Hindlimb muscle (tissue), 1 donor: ENCODE measurements at places on chromosomes 6 and 20.

DNA sequence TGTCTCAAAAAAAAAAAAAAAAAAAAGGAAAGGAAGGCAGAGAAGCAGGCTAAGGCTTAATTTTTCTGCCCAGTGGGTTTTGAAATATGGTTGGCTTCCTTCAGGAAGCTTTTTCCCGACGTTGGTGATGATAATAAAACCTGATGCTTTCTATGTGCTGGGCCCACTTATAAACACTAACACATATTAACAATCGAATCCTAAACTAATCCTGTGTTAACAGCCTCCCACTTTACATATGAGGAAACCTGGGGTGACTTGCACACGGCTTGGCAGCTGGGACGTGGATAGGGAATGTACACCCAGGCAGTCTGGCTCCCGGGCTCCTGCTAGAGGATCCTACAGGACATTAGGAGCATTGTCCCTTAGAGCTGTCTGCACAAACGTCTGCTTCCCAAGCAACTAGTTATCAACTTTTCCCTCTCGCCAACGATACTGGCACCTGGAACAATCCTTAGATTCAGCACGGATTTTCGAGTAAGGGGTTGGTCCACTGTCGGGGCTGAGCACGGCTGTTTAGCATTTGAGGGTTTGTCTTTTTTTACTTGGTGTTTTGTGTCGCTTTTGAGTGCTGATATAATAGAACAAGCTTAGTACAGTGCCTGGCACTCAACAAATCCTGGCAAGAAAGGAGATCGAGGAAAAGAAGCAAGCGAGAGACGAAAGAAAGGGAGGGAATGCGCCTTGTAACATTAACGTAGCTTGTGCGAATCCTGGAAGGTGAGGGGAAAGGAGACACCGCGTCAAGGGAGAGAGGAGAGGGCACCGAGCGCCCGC lies 622 bp upstream of the KIZ start:
- no peak for DNase-seq

- DNase-seq: no peak
Observed at GRCh38 chr6:5752391-5752680, 254.4 kb downstream of the NRN1 start.

- no peak for DNase-seq
Observed at GRCh38 chr6:100891079-100891478, 9.9 kb upstream of the ASCC3 start.

DNA sequence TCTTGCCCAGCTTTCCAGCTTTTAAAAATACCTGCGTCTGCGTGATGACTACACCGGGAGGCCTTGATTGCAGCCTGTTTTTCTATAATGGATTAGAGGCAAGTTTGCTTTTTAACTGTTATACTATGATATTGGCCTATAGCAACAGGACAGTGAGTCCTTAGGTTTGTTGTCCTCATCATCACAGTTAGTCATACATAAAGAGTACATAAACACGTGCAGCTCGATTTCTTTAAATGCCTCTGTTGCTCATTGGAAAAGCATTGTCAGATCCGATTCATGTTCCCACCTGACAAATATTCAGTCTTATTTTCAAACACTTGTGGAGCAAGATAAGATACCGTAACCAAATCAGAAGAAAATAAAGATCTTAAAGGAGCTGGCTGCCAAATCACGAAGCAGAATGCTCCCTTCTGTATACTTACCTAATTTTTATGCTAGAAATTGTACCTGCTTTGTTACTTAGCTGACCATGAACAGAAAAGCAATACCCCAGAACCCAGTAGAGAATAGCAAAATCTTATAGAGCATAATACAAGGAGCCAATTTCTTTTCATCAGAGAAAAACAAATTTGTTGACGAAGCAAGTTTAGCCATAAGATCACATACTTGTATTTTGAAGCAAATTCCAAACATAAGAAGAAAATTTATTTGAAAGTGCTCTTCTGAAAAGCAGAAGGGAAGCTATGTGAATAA lies 100.4 kb downstream of the TMEM200A start:
- DNase-seq: no peak

GRCh38 chr6:135353113-135353512 lies 144.4 kb downstream of the AHI1 start:
- no peak for DNase-seq

GRCh38 chr6:43263314-43264178 lies 20.3 kb downstream of the TTBK1 start:
- DNase-seq: peak; percentile 63

DNA sequence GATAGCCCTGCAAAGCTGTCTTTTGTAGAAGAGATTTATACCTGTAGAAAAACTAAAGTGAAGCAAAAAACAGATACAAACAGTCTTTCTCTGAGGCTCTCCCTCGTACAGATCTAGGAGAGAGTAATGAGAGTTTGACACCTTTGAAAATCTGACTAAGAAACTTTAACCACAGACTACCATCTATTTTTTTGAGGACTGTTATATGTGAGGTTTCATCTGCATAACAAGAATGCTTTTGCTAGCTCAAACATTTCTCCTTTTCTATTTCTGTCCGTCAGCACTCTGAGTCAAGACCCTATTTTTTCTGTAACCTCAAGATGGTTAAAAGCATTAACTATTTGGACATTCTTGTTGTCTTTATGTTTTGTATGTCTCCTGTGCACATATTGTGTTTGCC lies 193.0 kb downstream of the BTBD3 start:
- no peak for DNase-seq

DNA sequence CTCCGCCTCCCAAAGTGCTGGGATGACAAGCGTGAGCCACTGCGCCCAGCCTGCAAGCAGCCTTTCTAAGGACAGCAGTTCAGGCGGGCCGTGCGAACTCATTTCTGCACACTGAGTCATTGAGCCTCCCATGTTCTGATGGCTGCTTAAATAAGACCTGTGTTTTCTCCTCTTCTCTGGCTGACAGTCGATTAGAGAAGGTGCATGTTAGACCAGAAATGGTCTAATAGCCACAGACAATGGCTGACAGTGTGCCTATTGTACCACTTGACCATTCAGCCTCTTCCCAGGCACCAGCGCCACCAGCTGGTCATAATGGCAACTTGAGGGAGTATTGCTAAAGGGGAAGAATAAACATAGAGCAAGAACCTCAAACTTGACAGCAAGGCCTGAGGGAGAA lies 6.2 kb downstream of the CST11 start:
- DNase-seq: no peak

DNA sequence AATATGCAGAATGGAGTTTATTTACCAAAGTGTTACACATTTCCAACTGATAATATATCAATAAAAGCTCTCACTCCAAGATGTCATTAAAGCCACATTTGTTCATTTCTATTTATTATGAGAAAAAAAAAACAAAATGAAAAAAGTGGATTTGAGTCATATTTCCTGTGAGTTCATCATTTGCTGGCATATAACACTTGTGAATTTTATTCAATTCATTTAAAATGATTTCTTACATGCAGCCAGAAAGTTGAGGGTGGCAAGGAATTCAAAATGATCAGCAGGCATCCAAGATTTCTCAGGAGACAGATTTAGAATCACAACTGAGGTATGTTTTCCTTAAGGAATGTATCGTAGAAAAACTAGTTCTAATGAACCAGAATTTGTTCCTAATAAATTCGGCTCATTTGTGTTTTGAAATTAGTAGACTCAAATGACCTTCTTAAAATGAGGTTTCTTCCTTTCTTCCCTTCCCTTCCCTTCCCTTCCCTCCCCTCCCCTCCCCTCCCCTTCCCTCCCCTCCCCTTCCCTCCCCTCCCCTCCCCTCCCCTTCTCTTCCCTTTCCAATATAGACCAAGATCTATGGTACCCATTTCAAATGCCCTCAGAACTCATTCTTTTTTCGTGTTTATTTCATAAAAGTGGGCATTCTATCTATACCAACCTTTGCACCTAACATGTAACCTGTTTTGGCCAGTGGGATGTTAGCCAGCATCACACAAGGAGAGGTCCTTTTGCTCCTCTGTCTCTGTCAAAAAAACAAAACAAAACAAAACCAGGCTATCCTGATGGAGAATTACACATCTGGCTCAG lies 357.9 kb upstream of the TSHZ2 start:
- DNase-seq: no peak

- DNase-seq: no peak
Observed at GRCh38 chr20:8542110-8542486, 410.0 kb downstream of the PLCB1 start.

DNA sequence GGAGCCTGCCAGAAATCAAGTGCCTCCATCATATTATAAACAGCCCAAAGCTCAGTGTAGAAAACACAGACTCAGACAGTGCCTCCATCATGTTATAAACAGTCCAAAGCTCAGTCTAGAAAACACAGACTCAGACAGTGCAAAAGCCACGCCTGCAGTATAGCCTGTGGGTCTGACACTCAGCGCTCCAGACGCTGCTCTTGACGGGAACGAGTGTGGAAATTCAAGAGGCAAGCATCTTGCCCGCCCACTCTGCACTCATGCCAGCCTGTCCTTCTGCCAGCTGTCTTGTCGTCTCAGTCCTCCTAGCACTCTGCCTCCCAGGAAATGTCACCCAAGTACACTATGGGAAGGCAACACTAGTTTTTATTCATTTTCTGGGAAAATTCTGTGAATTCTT lies 274.2 kb upstream of the CDH4 start:
- peak; percentile 7 for DNase-seq

DNA sequence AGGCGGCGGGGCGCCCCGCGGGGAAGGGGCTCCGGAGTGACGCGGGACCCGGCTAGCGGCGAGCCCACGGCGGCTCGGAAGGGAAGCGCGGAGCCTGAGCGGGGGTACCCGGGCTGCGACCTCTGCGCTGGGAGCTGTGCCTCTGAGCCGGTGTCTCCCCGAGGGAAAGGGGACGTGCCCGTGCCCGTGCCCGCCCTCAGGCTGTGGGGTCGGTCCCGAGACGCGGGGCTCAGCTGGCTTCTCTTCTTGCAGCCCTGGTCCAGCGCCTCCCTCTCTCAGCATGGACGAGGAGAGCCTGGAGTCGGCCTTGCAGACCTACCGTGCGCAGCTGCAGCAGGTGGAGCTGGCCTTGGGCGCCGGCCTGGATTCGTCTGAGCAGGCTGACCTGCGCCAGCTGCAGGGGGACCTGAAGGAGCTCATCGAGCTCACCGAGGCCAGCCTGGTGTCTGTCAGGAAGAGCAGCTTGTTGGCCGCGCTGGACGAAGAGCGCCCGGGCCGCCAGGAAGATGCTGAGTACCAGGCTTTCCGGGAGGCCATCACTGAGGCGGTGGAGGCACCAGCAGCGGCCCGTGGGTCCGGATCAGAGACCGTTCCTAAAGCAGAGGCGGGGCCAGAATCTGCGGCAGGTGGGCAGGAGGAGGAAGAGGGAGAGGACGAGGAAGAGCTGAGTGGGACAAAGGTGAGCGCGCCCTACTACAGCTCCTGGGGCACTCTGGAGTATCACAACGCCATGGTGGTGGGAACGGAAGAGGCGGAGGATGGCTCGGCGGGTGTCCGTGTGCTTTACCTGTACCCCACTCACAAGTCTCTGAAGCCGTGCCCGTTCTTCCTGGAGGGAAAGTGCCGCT lies 686 bp downstream of the ZGPAT start:
- DNase-seq: no peak

DNA sequence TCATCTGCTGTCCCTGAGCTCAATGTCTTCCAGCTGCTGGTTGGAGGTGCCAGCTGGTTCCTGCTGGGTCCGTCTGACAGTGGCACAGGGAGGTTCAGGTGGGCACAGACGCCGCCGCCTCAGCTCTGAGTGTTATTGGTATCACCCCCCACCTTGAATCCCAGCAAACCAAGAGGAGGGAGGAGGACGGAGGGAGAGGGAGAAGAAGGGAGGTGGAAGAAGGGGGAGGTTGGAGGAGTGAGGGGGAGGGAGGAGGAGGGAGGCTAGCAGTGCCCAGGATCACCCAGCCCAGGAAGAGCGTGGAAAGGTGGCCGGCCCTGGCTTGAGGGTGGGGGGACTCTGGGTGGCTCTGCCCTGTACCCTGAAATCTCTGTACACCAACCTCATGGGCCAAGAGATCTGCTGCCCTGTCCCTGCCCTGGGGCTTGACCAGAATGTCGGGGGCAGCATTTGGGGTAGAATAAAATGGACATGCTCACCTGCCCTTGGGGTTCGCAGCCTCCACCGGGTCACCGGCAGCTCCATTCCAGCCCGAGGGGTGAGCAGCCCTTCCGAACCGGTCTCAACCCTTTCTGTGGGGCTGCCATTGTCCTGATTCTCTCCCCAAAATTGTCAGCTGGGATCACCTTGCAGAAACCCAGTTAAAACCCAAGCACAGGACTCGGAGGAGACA lies 17.1 kb downstream of the NTSR1 start:
- no peak for DNase-seq

DNA sequence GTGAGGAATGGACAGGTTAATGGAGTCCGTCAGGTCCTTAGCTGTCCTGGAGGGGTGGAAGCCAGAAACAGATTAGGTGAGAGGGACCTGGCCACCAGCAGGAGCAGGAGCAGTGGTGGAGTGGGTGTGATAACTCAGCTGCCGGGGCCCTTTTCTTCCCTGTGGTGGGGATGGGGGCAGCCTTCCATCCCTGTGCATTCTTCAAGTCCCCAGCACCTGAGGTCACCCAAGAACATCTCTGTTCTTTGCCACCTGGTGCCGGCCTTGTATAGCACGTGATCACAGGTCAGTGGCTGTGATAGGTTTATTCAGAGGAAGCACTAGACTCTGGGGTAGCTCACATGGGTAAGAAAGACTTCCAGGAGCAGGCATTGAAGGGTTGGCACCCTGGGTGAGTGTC lies 16.6 kb downstream of the ERGIC3 start:
- DNase-seq: no peak

DNA sequence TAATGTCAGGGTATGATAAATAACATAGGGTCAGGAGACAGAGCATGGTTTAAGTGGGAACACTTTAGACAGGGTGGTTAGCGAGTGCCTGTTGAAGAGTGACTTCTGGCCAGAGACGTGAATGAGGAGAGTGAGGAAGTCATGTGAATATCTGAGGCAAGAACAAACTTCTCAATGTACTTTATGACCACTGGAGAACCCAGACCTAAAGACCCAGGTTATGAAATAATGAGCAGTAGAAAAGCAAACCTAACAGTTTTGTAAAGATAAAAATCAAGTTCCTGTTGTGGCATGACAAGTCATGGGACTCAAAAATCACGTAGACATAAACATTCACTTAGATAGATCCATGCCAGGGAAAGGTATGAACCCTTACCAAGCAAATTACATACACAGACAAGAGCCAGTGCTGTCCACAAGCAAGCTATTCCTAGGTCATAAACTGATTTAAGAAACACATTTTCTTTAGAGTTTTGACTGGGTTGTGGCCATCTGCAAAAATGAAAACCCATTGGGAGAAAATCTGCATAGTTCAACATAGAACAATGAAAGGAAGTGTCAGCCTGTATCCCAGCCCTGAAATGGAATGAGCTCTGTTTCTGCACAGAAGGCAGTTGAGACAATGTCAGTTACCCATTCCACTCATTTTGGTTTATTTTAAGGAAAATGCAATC lies 2.2 kb upstream of the MYCT1 start:
- no peak for DNase-seq

DNA sequence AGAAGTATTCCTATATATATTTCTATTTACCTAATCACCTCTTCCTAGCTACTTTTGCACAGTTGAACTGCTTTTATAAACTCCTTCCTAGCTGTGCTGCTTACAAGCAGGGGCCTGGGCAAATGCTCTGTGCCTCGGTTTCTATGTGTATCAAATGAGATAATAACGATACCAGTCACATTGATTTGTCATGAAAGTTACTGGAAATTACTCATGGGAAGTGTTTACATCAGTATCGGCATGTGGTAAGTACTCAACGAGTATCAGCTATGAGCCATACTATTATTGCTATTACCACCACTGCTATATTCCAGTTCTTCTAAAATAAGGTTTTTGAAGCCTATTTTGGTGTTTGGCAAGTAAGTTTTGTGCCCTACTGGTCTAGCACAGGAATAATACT lies 4.9 kb downstream of the LAMA4 start:
- DNase-seq: no peak
